NCI-H1417 treated with DMSO at 0.1 percent for 48 hours (cell line): ENCODE measurements at places on chromosomes 6 and 20.

GRCh38 chr6:160065200-160065599, 56.4 kb upstream of the SLC22A1 start:
- no peak for DNase-seq

GRCh38 chr6:39998126-39998525, 63.9 kb upstream of the MOCS1 start:
- DNase-seq = no peak

DNA sequence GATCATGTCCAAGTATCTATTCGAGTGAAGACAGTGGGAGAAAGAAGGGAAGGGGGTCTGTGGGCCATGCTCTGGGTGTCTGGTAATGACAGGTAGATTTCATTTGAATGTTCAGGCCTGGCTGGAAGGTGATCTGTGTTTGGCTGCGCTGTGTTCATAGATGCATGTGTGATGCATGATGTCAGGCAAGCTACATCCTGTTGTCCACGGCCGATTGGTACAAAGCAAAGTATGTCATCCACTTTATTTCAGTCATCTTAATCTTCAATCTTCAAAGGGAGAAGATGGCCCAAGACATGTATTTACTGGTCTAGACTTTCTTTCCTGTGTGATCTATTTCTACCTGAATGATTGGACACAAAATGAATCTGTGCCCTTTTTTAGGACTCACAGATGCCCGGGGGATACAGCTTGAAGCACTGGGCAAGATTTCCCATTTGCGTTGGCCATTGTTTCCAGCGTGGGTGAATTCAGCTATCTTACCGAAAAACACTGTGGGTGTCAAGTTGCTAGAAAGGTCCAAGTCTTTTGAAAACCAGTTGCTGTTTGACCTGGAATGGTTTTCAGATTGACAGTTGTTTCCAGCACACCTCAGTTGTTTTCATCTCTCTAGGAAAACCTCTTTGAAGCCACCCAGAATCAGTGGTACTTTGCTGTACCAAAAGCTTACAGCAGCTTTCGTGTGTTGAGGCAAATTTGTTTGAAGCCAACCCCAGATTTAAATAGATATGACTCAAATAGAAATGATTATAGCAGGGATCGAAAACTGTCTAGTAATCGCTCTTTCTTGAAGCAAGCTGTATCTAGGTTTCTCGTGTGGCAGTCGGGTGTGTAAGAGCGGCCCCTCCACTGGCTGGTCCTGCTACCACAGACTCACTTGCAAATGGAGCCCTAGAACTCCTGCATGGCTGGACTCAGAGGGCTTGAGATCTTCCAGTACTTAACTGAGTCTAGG, 27.2 kb downstream of the DUSP22 start:
- DNase-seq = no peak

GRCh38 chr6:32658268-32658897, 8.1 kb downstream of the HLA-DQB1 start:
- DNase-seq = no peak
